ENCODE measurements at places on chromosomes 2 and 18.

- H3K4me3 ChIP-seq, result no peak overlapping the region
- peaks cover 2% of the 10 kb centered on the region for H3K36me3 ChIP-seq
- DNase-seq, result no peak
- no peaks in the 10 kb centered on the region for H3K27me3 ChIP-seq
- peaks cover 3% of the 10 kb centered on the region for H3K4me1 ChIP-seq
Measured at GRCh38 chr2:97910403-97911205, 85.1 kb downstream of the TMEM131 start.

DNA sequence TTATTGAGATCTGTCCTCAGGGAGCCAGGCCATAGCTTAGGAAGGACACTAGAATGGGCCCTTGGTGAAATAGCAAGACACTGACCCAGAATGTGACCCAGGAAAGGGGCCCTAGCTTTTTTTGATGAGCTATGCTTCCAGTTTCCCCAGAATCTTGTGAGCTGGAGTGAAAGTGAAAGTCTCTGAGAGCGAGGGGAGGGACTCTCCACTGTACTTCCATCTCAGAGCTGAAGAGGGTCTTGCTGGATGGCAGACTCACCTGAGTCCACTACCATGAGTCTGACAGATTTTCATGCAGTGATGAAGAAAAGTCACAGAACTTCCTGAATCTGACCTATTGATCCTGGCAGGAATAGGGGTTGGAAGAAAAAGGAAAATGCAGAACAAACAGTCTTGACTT, 3.1 kb downstream of the ARHGAP25 start:
- H3K4me1 ChIP-seq, result no peaks in the 10 kb centered on the region
- no peak overlapping the region for H3K27ac ChIP-seq
- H3K4me3 ChIP-seq, result no peak overlapping the region
- H3K36me3 ChIP-seq, result no peaks in the 10 kb centered on the region
- no peaks in the 10 kb centered on the region for H3K27me3 ChIP-seq
- DNase-seq, result no peak

DNA sequence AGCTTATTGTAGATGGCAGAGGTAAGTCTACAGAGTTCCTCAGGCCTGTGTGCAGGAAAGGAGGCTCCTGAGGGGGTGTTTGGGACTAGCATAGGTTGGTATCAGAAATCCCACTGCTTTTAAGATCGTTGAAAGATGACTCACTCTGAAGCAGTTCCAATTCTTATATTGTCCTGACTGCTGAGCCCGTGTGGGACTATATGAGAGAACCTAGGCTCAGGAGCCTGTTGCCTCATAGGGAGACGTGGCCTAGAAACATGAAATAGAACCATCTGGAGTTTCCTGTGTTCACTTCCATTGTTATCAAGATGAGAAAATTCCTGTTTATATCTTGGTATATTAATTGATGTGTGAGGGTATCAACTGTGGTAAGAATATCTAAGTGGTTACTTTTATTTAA, 5.7 kb downstream of the CCT7 start:
- no peak overlapping the region for H3K27ac ChIP-seq
- no peaks in the 10 kb centered on the region for H3K36me3 ChIP-seq
- no peak overlapping the region for H3K4me3 ChIP-seq
- DNase-seq, result no peak
- H3K4me1 ChIP-seq, result no peaks in the 10 kb centered on the region
- H3K27me3 ChIP-seq, result no peaks in the 10 kb centered on the region

GRCh38 chr2:66649006-66649405, 214.1 kb downstream of the MEIS1 start:
- no peaks in the 10 kb centered on the region for H3K36me3 ChIP-seq
- no peak overlapping the region for H3K27ac ChIP-seq
- H3K4me1 ChIP-seq, result no peaks in the 10 kb centered on the region
- no peak for DNase-seq

GRCh38 chr2:126880817-126881216, 17.9 kb upstream of the TEX51 start:
- H3K4me1 ChIP-seq, result no peaks in the 10 kb centered on the region
- no peaks in the 10 kb centered on the region for H3K36me3 ChIP-seq
- H3K27ac ChIP-seq, result no peak overlapping the region

DNA sequence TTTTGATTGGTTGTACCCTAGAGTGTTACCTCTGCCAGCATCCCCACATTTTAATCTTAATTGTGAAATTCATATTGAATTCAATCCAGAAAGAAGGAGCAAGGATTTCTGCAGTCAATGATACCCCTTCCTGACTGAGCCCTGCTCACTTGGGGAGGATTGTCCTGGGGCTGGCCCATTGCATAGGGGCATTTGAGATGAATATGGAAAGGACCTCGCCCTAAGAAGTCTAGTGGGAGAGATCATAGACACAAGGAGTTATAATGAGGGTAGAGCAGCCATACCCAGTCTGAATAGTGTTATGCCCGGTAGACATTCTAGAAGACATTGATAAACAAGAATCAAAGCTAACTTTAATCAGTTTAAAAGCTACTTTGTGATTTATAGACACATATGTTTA, 53.8 kb downstream of the CRIM1 start:
- H3K27ac ChIP-seq, result no peak overlapping the region
- no peak overlapping the region for H3K4me3 ChIP-seq
- peaks cover 4% of the 10 kb centered on the region for H3K4me1 ChIP-seq
- H3K36me3 ChIP-seq, result no peaks in the 10 kb centered on the region
- H3K27me3 ChIP-seq, result no peaks in the 10 kb centered on the region

- no peak overlapping the region for H3K27ac ChIP-seq
- no peaks in the 10 kb centered on the region for H3K4me1 ChIP-seq
- no peaks in the 10 kb centered on the region for H3K36me3 ChIP-seq
- no peak for DNase-seq
- H3K4me3 ChIP-seq, result no peak overlapping the region
Measured at GRCh38 chr2:189488008-189488310, 46.7 kb downstream of the WDR75 start.

DNA sequence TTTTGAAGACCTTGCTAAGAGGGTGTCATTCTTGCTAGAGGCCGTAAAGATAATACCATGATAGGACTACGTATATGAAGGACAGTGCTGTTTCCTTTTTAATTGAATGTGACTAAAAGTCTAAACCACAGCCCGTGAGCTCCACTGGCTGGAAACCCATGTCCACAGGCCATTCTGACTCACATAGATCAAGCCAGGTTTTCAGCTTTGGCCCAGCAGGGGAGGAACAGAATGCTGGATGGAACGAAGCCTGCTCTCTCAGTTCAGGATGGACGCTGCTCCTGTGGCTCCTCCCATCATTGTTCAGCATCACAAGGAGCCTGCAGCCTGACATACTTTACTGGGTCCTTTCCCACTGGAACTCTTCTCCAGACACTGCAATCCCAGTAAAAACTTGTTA, 47.6 kb downstream of the ALPK2 start:
- H3K36me3 ChIP-seq, result no peaks in the 10 kb centered on the region
- H3K27ac ChIP-seq, result no peak overlapping the region
- peaks cover 2% of the 10 kb centered on the region for H3K27me3 ChIP-seq
- no peak overlapping the region for H3K4me3 ChIP-seq
- DNase-seq, result no peak
- H3K4me1 ChIP-seq, result no peaks in the 10 kb centered on the region

Data from aorta (tissue), 5 donors.